ENCODE measurements at places on chromosomes 13 and 19. TPM values are rescaled to one million over a fixed set of nuclear protein-coding genes. Genes with fewer than 3 reads are reported as not detected.

DNA sequence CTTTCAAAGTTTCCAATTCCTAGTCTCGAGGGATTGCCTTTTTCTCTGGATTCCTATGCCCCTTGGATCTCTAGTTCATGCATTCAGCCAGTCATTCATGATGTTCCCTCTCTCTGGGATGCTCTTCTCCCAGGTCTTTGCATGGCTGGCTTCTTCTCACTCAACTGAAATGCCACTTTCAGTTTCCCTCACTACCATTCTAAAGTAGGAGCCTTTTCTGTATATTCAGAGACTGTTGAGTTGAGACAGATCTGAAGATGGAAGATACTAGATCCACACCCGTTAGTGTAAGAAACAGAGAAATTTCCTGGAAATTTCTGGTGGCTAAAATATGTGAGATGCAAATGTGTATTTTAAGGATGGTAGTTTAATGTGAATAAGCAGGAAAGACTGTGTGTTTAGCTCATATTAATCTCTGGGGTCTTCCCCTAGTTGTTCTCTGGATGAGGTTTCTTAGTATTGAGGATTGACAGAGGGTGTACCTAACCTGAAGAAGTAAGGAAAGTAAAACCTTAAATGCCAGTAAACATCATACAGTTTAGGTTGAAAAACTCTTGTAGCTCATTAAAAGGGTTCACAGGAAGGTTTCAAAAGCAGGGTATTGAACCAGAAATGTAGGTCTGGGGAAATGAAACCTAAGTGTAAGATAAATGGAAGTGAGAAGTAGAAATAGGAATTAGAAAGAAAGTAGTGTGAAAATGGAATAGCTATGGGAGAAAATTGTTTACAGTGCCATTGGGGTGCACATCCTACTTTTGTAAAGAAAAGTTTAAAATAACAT lies 331.3 kb downstream of the NDFIP2 start:
- no peak for DNase-seq

C19orf67 gene
- not detected for total RNA-seq

TPGS1 gene
- 14.9 TPM for total RNA-seq

CYP2A6 gene
- total RNA-seq, result not detected

GRCh38 chr13:85386424-85386823 lies 412.8 kb downstream of the SLITRK6 start:
- DNase-seq, result no peak

DNA sequence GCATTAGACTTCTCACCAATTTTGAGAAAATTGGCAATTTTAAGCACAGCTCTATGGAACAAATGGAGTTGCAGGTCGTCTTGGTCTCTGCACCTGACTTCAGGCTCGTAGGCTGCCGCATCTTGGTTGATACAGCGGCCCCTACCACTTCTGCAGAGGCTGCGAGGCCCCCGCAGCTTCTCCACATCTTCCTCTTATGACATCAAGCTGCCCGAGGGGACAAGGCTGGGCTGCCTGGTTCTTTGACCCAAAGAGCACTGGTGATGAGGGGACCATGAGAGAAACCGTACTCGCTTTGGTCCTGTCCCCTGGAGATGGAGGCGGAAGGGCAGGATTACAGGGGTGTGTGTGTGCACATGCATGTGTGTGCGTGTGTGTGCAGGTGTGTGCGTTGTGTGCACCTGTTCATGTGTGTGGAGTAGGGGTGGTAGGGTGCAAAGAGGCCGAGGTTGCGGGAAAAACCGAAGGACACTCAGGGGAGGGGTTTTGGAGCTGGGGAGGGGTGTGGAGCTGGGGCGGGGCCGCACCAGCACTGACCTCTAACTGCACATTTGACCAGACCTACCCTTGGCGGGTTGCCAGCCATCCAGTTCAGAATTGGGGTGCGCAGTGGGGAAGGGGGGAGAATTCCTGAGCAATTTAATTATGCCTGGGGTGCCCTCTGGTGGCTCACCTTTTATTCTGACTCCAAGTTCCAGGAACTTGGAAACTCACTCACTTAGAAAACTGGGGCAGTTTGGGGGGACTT lies 65.1 kb upstream of the ARHGEF7 start:
- DNase-seq, result peak; percentile 43

- DNase-seq, result no peak
Measured at GRCh38 chr19:54457773-54458647, 5.6 kb downstream of the LENG9 start.

HNRNPA1L2 gene
- total RNA-seq, result 4.3 TPM

DNA sequence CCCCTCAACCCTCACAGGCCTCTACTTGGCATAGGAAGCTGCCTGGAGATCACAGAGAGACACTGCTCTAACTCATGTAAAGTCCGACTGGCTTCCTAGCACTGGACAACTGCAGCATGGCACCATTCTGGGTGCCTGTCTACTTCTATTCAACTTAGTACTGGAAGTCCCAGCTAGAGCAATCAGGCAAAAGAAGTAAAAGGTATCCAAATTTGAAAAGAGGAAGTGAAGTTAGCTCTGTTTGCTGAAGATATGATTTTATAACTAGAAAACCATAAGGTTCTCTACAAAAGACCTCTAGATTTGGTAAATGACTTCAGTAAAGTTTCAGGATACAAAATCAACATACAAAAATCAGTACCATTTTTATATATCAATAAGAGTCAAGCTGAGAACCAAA lies 1017.6 kb downstream of the PCDH9 start:
- no peak for DNase-seq

TUBA3C gene
- total RNA-seq, result not detected

DNA sequence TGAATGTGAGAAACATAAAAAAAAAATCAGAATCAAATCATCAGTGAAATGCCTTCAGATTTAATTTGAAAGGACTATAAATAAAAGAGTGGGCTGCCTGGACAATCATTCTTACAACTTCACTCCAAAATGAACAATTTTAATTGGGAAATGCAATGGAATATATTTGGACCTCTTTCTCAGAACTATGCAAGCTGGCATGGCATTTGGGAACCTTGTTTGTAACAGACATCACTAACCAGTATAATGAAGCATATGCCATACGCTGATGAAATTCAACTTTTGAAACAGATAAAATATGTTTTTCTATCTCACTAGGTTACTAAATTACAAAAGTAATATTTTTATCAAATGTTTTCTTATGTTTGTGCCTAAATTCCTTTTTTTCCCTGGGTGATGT lies 64.2 kb upstream of the FAM216B start:
- DNase-seq, result no peak

PCDH20 gene
- total RNA-seq, result 34.5 TPM

AZU1 gene
- not detected for total RNA-seq

DNA sequence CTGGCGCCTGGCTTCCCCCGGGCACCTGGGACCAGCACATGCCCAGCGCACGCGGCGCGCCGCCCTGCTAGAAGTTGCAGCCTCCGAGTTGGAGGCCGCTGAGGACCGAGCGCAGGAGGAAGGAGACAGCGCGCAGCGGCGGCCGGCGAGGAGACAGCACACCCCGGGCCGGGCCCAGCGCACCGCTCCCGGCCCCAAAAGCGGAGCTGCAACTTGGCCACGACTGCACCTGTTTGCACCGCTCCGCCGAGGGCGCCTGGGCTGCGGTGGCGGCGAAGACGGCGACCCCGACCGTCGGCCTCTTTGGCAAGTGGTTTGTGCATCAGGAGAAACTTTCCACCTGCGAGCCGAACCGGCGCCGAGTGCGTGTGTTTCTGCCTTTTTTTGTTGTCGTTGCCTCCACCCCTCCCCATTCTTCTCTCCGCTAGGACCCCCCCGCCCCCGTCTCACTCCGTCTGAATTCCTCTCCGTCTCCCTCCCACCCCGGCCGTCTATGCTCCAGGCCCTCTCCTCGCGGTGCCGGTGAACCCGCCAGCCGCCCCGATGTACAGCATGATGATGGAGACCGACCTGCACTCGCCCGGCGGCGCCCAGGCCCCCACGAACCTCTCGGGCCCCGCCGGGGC lies at the start of gene SOX1:
Gene SOX1 (plus strand): TSS at position 34 of the 626 bp plus-strand sequence. CDS start 510 bp downstream, at position 544.
- DNase-seq, result no peak

DNA sequence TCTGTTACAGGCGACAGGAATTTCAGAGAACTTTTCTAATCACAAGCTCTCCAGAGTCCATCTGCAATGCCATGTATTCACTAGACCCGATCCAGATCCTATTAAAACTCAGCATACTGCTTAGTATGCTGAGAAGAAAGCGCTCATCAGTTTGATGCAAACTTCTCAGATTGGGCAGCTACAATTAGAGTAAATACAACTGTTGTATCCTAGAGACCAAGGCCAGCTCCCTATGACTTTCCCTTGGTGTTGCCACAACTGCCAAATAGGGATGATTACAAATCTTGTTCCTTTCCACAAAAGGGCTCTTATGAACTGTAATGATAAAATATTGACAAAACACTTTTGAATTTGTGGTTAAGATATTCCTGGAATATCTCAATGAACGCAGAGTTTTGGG lies 191.2 kb downstream of the SPRY2 start:
- DNase-seq, result no peak

- no peak for DNase-seq
Measured at GRCh38 chr19:31096935-31097545, 252.2 kb downstream of the TSHZ3 start.

DNA sequence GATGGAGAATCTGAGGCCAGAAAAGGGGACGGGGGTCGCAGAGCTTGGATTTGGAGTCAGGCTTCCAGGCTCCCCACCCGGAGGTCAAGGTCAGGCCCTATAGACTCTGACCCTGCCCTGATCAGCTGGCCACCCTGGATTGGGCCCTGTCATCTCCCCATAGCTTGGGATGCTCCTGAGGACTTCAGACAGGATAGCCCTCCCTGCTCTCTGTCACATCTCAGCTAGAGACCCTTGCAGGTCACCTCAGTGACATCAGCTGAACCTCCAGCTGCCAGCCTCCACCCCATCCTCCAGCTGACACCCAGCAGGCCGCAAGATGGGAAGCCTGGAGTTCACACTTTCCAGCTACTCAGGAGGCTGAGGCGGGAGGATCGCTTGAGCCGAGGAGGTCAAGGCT lies 2.8 kb upstream of the TPM4 start:
- DNase-seq, result no peak

KASH5 gene
- total RNA-seq, result not detected

DNA sequence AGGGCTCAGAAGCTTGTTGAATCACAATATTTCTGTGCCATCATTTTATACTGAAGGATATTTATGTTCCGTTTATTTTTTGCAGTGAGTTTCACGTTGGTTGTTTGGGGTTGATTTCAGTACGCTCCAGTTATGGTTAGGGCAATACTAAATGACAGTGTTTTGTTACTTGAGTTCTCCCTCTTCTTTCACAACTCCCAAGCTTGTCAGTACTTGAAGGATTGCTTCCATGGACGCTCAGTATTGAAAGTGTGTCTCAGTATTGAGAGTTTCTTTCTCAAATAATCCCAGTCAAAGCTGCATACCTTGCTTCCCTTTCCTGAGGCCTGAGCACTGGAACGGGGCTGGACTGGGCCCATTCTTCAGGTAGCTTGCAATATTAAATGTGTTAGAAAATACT lies 38.9 kb downstream of the LACC1 start:
- DNase-seq, result no peak

DNA sequence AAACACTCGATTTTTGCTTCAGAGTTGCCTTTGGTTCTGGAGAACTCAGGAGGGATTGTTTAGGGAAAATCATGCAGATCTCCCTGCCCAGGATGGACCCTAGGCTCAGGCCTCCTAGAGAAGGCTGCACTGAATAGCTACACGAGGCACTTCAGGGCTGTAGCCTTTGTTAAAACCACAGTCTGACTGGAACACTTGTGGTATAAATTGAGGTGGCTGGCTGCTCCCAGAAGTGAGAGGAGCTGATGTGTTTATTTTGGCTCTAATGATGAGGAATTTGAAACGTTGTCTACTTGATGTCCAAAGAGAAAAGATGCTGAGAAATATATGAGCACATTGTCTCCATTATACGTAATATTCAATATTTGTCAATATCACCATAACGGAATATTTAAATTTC lies 762.1 kb upstream of the ARGLU1 start:
- DNase-seq, result no peak

NAXD gene
- 27.0 TPM for total RNA-seq

DNA sequence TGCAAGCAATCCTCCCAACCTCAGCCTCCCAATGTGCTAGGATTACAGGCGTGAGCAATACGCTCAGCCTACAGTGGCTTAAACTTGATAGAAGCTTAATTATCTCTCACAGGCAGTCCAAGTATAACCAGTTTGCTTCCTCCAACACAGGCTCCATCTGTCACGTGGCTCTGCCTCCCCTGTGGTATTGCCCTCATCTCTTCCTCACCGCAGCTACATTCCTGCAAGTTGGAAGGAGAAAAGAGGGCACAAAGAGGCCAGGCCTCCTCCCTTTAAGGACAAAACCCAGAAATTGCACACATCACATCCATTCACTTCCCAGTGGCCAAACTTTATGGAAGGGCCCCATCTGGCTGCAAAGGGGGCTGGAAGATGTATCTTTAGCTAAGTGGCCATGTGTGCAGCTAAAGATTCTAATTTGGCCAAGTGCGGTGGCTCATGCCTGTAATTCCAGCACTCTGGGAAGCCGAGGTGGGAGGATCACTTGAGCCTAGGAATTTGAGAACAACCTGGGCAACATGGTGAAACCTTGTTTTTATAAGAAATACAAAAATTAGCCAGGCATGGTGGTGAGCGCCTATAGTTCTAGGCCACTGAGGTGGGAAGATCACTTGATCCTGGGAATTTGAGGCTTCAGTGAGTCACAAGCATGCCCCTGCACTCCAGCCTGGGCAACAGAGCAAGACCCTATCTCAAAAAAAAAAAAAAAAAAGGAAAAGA lies 3.1 kb upstream of the SDHAF1 start:
- DNase-seq, result no peak

- DNase-seq, result peak; percentile 22
Measured at GRCh38 chr13:108214441-108215271, 680 bp downstream of the LIG4 start.
